ENCODE measurements at places on chromosomes 11 and 22. TPM values are rescaled to one million over a fixed set of nuclear protein-coding genes. Genes with fewer than 3 reads are reported as not detected.

NUDT22 gene
- 51.8 TPM for total RNA-seq

SLC17A6 gene
- total RNA-seq, result not detected

ANGPTL5 gene
- 0.39 TPM for total RNA-seq

NAV2 gene
- total RNA-seq, result 29.8 TPM

IGLL5 gene
- not detected for total RNA-seq

CDC42EP1 gene
- total RNA-seq, result 26.5 TPM

H19 gene
- total RNA-seq, result 3.1 TPM

DGCR8 gene
- 17.6 TPM for total RNA-seq

TCIRG1 gene
- 176 TPM for total RNA-seq

NNMT gene
- 193 TPM for total RNA-seq

MB gene
- not detected for total RNA-seq

CHRM1 gene
- not detected for total RNA-seq

GAL3ST3 gene
- not detected for total RNA-seq

PRDM11 gene
- total RNA-seq, result 3.7 TPM

LARGE1 gene
- total RNA-seq, result 12.1 TPM

TRIM48 gene
- not detected for total RNA-seq

SRRD gene
- total RNA-seq, result 14.3 TPM

SLC22A25 gene
- total RNA-seq, result not detected

B3GAT1 gene
- not detected for total RNA-seq

TAGLN gene
- total RNA-seq, result 6.3 TPM

TPP1 gene
- 93.3 TPM for total RNA-seq

ANKK1 gene
- not detected for total RNA-seq

OR8A1 gene
- total RNA-seq, result not detected

SAA4 gene
- not detected for total RNA-seq

IFITM1 gene
- total RNA-seq, result 9.6 TPM

ROM1 gene
- total RNA-seq, result 3.1 TPM

CCDC87 gene
- total RNA-seq, result 0.37 TPM

INS gene
- total RNA-seq, result not detected

YPEL4 gene
- 0.73 TPM for total RNA-seq

NFAM1 gene
- not detected for total RNA-seq

GPHA2 gene
- not detected for total RNA-seq

C11orf97 gene
- not detected for total RNA-seq

UCP3 gene
- 0.73 TPM for total RNA-seq

HMOX1 gene
- 184 TPM for total RNA-seq

PTGDR2 gene
- 9.4 TPM for total RNA-seq

LUZP2 gene
- total RNA-seq, result under 0.01 TPM

RPS13 gene
- total RNA-seq, result 653 TPM

RAB39A gene
- not detected for total RNA-seq

GAB4 gene
- total RNA-seq, result not detected

ABTB2 gene
- 0.73 TPM for total RNA-seq

OR5W2 gene
- not detected for total RNA-seq

MMP27 gene
- not detected for total RNA-seq

FXYD2 gene
- 0.20 TPM for total RNA-seq

OR4C13 gene
- not detected for total RNA-seq

VSTM5 gene
- total RNA-seq, result 0.37 TPM

PTPRCAP gene
- total RNA-seq, result 1.1 TPM
